AG20443 (cell line): ENCODE measurements at places on chromosomes 12 and 14.

- peak; percentile 78 for DNase-seq
These were observed 91.9 kb downstream of the TMEM30B start for GRCh38 chr14:61188978-61189808.

GRCh38 chr12:124002021-124002644 is 29.1 kb downstream of the ZNF664 start:
- DNase-seq, result peak; percentile 27

GRCh38 chr14:85663256-85663655 is 133.3 kb downstream of the FLRT2 start:
- DNase-seq, result no peak

GRCh38 chr12:1313906-1314305 is 280.5 kb downstream of the FBXL14 start:
- no peak for DNase-seq

DNA sequence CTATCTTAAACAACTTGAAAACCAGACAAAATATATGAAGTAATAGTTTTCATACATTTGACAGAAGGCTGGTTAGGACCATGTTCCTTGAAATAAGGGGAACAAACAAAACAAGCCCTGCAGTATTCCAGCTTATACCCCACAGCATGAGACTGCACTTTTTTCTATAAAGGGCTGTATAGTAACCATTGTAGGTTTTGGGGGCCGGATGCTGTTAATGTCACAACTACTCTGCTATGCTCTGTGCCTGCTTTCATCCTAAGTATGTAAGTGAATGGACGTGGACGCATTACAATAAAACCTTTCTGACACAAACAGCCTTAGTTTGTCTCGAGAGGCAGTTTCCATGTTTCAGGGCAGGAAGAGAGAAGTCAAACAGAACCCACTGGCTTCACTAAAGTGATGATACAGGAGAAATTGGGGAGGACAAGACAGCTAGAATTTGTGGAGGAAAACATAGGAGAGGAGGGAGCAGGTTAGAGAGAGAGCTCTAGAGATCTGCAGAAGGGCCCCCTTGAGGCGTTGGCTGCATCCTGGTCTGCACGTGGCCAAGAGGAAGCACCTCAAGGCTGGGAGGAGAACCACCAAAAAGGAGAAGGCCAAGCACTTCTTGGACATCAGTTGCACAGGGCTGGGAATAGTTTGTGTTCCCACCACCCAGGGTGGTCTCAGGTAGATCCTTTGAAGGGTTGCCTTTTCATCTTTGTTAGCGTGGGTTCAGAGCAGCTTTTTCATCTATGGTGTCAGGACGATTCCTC is 63.7 kb downstream of the TRAF3 start:
- DNase-seq, result no peak

DNA sequence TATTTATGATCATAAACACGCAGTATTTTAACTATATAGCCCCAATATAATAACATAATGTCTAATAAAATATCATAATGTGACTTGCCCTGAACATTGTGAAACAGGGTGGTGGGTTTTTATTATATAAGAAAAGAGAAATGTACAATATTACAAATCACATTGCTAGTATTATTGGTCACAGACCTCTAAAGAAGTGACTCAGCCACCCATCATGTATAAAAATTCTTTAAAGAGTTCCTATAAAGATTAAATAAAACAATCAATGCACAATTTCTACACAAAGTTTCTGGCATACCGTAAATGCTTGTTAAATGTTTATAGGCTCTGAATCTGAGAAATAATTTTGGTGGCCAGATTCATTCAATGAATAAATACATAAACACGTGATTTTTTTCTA is 28.9 kb downstream of the ABCC9 start:
- DNase-seq, result no peak

- no peak for DNase-seq
These were observed 275.0 kb downstream of the ALG10 start for GRCh38 chr12:34297126-34297789.

DNA sequence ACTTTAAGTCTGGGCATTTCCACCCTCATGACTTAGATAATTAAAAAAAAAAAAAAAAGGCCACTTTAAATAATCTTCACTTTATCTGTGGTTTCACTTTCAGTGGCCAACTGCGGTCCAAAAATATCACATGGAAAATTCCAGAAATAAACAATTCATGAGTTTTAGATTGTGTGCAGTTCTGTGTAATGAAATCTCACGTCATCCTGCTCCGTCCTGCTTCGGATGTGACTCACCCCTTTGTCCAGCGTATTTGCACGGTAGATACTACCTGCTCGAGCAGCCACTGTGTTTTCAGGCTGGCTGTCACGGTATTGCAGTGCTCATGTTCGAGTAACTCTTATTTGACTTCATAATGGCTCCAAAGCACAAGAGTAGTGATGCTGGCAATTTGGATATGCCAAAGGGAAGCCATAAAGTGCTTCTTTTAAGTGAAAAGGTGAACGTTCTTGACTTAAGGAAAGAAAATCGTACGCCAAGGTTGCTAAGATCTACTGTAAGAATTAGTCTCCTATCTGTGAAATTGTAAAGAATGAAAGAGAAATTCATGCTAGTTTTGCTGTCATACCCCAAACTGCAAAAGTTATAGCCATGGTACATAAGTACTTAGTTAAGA is 2.4 kb downstream of the E2F7 start:
- DNase-seq, result peak; percentile 35

GRCh38 chr12:106128585-106129328 is 10.0 kb downstream of the NUAK1 start:
- DNase-seq, result no peak

DNA sequence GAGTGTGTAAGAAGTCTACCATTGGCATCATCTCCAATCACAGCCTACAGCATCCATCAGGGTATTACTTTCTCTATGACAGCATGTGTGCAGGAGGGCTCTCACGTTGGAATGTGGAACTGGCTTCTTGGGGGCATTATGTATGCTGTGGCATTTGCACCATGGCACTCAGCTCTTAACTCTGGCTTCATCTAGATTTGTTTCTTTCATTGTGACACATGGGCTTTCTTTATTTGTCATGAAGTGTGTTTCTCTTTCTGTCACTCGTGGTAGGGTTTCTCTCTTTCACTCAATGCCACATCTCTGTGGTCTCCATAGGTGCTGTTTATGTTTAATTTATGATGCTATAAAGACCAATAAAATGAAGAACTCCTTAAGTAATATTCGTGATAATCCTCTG is 191.2 kb upstream of the GARIN2 start:
- DNase-seq, result no peak

DNA sequence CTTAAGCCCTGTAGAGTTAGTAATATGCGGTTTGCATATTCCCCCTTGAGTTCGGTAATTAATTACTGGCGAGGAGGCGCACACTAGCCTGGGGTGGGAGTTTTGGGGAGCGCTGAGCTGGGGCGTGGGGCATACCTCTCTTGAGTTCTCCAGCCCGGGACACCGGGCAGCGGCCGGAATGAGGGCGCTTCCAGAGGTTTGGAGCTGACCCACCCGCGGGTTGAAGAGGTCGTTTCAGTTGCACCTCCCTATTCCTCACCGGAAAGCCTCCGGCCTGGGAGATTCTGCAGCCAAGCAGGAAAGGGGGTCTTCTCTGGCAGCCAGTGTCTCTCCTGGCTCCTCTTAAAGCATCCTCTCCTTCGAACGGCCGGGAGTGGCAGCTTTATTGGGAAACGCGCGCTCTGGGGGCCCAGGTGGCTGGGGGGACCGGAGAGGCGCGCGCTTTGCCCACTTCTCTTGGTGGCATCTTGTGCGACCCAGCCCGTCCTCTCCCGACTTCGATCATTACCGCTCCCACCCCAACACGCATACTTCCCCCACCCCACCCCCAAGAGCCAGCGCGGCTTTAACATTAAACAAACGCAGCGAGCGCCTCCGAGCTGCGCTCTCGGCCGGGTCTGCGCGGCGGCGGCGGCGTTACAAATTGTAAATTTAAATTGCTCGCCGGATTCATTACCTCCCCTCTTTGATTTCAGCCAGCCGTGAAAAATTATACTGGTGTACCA is 3.9 kb upstream of the LHX5 start:
- DNase-seq, result no peak

DNA sequence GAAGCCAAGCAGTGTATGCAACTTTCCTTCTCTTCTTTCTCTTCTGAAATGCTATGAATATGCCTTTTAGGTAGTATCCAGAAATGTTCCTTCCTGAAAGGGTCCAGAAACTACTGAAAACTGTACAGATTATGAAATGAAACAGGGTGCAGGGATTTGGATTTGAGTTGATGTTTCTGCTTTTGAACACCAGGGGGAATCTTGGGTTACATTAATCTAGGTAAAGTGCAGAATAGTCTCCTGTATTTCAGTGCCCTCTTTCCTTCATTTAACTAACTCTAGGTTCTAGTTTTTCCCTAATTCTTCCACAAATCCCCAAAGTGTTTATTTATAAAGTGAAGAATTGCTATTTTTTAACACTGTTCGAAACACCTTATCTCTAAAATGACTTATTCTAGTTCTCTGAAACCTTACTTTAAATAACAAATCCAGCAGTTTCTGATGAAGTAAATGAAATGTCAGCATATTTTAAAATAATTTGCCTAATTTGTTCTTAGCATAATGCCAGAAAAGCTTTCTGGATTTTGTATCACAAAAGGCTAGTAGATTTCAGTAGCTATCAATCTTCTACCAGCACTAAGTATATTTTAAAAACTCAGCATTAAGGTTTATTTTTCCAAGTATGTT is 111.9 kb downstream of the LRRK2 start:
- DNase-seq, result peak; percentile 52

- no peak for DNase-seq
These were observed 65.1 kb downstream of the TRMT5 start for GRCh38 chr14:60915781-60916180.
